Stimulated activated naive CD4-positive, alpha-beta T cell (primary cell): ENCODE measurements at places on chromosomes 1 and 21.

DNA sequence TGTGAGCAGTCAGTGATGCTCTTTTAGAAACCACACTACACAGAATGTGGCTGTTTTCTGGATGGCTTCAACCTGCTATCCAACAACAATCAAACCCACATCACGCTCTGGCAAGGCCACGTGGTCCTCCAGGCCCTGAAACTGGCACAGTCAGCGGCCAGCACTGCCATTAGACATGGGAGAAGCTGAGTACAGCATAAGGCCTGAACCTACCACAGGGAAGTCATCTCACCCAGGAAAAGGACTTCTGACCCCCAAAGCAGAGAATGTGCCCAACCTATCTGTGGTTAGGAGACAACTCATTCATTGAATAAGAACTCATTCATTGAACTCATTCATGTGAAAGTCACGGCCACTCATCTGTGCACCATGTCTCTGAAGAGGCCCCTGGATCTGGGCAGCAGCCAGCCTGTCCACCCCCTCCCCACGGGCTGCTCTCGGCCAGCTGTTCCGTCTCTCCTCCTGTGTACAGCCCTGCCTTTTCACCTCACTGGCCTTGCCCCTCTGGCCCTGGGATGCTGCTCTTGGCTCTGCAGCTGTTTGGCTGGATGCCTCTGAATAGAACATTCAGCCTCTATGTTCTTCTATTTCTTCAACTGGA lies 41.1 kb downstream of the C1orf198 start:
- no peak for DNase-seq

DNA sequence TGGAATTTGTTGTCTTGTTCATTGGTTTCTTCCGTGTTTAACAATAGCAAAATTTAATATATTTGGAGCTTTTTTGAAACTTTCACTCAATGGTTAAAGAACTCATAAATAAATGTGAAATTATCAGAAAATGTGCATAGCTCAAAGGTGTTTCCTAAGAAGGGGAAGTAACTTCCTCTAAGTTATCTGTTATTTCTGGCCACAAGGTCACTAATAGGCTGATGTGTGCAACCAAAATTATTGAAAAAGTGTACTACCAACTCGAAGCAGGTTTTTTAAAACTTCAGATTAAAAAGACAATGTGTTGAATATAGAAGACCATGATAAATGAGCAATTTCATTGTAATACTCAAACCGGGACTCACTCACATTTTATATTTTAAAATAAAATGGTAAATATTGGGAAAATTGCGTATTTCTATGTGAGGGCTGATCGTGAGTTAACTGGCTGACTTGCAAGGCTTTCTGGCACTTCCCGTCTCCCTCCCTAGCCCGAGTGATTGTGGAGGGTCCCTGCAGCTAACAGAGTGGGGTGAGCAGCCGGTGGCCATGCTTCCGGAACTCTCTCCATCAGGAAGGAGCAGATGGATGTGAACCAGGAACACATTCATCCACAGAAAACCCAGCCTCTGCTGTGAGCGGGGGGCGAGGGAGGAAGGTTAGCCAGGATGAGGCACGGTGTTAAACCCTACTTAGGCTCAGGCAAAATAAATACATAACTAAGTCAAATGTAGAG lies 96.9 kb downstream of the ERG start:
- no peak for DNase-seq

- no peak for DNase-seq
These were observed 221.2 kb upstream of the USP25 start for GRCh38 chr21:15508554-15508953.

GRCh38 chr1:207362962-207363860 lies 41.7 kb downstream of the CD55 start:
- DNase-seq = no peak

DNA sequence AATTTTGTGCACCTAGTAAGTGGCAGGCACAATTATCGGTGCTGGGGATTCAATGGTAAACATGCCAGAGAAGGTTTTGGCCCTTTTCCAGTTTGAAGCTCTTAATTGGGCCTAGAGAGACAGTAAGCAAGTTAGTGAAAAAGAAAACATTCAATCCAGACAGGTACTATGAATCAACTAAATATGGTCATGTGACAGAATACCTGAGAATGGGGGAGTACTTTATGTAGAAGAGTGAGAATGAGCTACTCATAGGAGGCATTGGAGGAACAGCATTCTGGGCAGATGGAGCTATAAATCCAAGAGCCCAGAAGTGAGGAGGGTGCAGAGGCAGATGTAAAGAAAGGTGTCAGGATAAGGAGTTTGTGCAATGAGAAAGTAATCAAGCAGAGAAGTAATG lies 1017.9 kb downstream of the ADGRL2 start:
- DNase-seq = no peak

- DNase-seq = no peak
These were observed 12.2 kb downstream of the NTNG1 start for GRCh38 chr1:107153014-107153413.

DNA sequence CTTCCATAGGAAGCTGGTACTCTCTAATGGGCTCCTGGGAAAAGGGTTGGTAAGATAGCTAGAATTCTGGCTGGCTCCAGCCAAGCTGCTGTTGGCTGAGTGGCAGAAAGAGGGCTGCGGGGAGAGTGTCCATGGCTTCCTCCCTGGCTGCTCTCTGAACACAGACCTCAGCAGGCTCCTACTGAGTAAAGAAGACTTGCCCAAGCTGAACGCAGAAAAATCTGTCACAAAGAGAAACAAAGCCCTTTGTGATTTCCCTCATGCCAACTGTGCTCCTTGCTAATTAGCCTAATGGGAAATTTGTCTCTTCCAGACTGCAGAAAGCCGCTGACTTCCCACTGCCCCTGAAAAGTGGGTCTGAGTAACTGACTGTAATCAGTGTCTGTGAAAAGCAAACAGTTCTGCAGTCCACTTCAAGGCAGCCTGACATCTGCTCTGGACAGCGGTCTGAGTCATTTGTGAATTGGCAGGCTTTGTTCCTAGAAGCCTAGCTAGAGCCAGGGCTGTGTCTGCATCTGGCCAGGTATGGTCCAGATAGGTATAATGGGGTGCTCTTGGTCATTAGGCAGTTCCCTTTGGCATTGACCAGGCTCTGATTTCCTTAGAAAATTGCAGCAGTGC lies 282.8 kb downstream of the ZNF648 start:
- DNase-seq = no peak

- DNase-seq = no peak
These were observed 21.7 kb downstream of the ZBTB37 start for GRCh38 chr1:173889885-173890284.

DNA sequence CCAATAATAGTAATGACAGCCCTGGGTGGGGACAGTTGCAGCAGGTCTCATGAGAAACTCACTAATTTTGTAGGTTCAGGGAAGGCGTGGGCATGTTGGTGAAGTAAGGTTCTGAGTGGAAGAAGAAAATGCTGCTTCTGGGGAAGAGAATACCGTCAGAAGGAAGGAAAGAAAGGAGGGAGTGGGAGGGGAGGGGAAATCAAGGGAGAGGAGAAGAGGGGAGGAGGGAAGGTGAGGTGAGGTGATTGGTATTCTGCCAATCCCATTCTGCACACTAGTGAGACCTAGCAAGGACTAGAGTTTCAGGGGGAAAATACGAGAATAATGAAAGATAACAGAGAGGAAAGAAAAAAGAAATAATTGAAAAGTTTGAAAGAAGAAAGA lies 32.4 kb upstream of the MGST3 start:
- DNase-seq = no peak

- DNase-seq = no peak
These were observed 21.0 kb downstream of the SDE2 start for GRCh38 chr1:225977937-225978748.

GRCh38 chr1:91697416-91697815 lies 188.5 kb downstream of the TGFBR3 start:
- no peak for DNase-seq

- DNase-seq = no peak
These were observed 28.7 kb upstream of the RGS5 start for GRCh38 chr1:163231385-163231784.

DNA sequence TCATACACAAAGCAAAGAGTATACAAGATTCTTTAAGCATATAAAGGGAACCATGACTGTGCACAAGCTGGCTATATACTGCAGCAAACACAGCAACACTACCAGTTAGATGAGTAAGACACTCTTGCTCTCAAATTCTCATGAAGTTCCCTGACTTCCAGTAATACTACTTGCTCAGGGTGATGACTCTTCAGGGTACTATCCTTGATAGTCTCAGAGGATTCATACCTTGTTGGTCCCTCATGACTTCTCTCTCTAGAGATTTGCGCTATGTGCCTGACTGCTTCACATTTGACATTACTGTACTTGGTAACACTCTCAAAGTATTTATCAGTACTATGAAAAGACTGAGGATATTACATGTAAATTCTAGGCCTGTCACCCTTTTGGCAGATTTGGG lies 159.8 kb upstream of the ZRANB2 start:
- no peak for DNase-seq

- peak; percentile 35 for DNase-seq
These were observed 72.9 kb downstream of the RPS6KA1 start for GRCh38 chr1:26602378-26602959.

GRCh38 chr1:110135246-110135645 lies 15.0 kb upstream of the SLC6A17 start:
- no peak for DNase-seq

- no peak for DNase-seq
These were observed 53.2 kb upstream of the RAB3GAP2 start for GRCh38 chr1:220325306-220325995.

- peak; percentile 68 for DNase-seq
These were observed 17.9 kb upstream of the ETV3 start for GRCh38 chr1:157156058-157156541.

DNA sequence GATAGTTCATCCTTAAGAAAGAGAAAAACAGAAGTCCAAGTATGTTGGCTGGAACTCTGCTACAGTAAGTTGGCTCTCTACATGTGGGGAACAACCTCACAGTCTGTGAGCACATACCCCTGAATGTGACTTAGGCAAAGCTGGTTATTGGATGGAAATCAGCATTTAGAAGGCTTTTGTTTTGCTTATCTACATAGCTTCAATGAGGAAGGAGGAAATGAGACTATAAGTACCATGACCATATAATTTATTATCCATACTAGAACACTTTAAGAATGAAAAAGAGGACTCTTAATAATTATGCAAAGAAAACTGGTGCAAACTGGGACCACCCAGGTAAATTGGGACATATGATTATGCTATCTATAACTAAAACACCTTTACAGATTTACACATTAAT lies 31.7 kb upstream of the CD55 start:
- DNase-seq = no peak

- no peak for DNase-seq
These were observed at the start of gene ADORA1 for GRCh38 chr1:203127666-203128430. TSS of gene ADORA1 (plus strand) at chr1:203127726. CDS start at chr1:203128842, 1,116 bp downstream.

DNA sequence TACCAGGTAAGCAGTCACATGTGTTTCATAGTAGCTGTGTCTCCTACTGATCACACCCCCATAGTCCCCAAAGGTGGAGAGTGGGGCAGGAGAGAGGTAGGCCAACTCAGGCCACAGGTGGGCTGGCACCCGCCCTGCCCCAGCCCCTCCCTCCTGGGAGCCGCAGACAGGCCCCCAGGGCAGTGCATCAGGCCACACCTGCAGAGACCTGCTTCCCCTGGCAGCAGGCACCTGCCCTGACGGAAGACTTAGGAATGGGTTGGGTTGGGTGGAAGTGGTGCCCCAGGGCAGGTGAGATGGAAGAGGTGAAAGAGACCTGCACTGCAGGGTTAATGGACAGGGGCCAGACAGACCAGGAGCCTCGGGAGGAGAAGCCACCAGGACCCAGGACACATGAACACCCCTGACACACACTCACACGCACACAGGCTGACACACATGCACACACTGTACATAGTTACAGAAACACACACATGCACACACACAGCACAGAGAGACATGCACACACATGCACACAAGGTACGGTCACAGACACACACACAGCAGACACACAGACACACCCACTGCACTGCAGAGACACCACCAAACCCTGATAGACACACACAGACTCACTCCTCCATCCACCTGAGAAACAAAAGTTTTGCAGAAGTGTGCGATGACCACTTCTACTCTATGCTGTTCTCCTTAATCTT lies 1.7 kb upstream of the COL18A1 start:
- no peak for DNase-seq

DNA sequence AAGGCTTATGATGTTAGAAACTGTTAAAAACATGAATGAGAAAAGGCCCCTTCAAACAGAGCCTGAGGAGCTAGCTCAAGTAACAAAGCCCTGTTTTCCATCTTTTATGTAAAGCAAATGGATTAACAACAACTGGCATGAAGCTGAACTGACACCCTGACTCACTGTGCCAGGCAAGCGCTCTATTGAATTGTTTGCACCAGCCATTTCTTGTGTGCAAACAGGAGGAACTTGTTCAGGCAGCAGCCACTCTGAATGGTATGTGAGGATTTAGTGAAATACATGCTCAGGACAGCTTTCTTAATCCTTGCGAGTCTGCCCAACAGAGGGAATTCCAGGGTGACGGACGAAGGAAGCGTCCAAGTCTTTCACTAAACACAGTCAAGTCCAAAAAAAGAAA lies 291.1 kb upstream of the ADGRL2 start:
- DNase-seq = no peak
